ENCODE measurements at places on chromosomes 5 and 9.

GRCh38 chr5:174352681-174353080 lies 307.2 kb downstream of the NSG2 start:
- DNase-seq: no peak

- DNase-seq: no peak
These were observed 4.5 kb upstream of the PLPP6 start for GRCh38 chr9:4657426-4658159.

DNA sequence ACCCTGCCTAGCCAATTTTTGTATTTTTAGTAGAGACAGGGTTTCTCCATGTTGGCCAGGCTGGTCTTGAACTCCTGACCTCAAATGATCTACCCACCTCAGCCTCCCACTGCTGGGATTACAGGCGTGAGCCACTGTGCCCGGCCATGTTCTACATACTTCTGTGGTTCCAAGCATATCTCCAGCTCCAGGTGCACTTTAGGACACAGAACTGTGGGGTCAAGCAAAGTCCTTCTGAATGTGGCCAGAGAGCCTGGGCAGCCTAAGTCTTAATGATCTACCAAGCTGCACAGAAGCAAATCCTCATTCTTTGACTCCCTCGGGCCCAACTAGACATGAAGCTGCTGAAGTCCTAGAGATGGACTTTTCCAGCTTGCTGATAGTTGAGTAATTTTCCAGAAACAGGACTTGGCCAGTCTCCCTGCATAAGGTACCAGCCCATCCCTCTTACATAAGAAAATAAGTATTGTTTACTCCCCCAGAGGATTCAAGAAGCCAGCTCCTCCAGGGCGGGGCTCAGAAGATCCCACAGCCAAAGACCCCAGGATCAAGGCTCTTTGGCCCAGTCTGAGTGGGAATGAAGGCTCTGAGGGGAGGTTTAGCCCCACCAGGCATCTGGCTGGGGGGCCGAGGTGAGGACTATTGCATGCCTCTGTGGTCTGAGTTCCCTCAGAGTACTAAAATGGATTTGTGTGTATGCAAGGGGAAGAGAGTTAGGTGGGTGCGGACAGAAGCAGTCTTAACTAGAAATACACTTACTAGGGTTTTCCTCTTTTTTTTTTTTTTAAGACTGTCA lies 8.7 kb downstream of the CLTB start:
- no peak for DNase-seq

DNA sequence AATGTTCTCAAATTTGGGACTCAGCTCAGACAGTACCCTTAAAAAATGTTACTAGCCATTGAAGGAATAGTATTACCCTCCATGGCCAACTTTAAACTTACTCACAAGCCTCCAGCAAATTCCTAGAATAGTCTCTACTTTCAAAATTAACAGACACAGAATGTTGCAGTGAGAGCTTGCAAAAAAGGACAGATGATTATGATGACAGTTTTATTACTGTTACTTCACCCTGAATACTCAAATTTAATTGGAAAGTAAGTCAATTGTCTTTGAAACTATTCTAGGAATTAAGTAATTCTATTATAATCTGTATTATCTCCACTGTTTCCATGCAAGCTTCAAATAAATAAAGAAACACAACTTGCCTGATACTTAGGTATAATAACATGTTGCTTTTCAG lies 288.3 kb downstream of the SLF1 start:
- no peak for DNase-seq
